ENCODE measurements at places on chromosomes 12 and 14.

- DNase-seq: peak; percentile 83
Measured at GRCh38 chr14:60656686-60657455, 7.6 kb upstream of the SIX1 start.

DNA sequence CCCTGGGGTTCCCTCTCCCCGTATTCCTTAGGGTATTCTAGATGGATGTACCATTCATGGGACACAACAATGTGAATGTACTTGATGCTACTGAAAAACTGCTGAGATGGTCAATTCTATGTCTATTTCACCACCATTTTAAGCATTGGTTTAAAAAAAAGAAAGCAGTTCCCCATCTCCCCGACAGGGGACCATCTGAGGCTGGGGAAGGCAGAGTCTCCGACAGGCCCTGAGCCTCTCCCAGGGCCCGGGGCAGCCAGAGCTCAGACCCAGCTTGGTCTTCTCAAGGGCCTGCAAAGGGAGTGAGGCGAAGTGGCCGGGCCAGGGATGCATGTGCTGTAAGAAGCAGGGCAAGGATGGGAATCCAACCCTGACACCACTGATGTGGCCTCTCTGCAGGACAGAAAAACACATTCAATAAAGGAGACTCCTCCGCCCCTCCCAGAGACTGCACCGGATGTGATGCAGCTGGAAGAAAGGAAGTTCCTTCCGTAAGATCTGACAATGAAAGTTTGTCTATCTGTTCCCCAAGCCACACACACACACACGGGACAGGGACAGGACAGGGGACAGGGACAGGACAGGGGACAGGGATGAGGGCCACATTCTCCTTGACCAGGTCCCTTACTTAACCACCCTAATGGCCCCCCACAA, 234.1 kb downstream of the BCL11B start:
- DNase-seq: no peak

DNA sequence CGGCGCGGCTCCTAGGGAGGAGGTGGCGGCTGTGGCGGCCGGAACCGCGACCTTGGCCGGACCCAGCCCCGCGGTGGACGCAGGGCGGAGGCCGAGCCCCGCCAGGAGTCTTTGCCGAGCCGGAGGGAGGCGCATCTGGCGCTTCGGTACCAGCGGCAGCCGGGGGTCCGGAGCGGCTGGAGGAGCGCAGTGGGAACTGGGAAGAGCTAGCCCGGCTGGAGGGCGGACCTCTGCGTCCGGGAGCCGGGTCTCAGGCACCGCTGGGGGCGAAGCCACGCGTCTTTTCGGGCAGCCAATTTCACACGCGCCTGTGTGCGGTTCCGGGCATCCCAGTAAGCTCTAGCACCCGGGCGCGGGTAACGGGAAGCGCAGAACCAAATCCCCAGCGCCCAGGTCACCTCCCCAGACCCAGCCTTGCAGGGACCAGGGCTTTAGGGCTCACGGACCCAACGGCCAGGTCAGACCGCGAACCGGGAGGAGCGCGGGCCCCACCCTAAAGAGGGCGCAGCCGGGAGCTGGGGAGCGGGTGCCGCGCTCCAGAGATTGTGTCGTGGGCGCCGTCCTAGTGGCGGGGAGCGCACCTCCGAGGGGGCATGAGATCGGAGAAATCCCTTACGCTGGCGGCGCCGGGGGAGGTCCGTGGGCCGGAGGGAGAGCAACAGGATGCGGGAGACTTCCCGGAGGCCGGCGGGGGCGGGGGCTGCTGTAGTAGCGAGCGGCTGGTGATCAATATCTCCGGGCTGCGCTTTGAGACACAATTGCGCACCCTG, 89.4 kb downstream of the GALNT8 start:
- peak; percentile 13 for DNase-seq

DNA sequence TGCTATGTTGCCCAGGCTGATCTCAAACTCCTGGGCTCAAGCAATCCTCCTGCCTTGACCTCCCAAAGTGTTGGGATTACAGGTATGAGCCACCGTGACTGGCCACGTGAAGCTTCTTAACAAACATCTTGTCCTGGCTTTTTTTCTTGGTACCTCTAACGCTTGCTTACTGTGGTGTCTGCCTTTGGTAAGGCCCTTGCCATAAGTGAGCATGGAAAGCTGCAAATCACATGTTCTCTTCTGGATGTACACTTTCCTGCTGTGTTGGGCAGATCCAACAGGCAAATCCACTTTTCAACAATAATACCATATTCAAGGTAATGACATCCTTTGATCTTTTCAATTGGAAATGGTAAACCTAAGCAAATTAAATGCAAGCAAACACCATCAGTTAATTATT, 54.6 kb downstream of the ARF6 start:
- DNase-seq: no peak

- DNase-seq: peak; percentile 87
Measured at GRCh38 chr14:79044894-79045624, 874.9 kb downstream of the NRXN3 start.

GRCh38 chr14:102321456-102322422, 2.2 kb downstream of the ZNF839 start:
- no peak for DNase-seq

GRCh38 chr12:114895827-114896226, 211.9 kb upstream of the TBX3 start:
- no peak for DNase-seq

DNA sequence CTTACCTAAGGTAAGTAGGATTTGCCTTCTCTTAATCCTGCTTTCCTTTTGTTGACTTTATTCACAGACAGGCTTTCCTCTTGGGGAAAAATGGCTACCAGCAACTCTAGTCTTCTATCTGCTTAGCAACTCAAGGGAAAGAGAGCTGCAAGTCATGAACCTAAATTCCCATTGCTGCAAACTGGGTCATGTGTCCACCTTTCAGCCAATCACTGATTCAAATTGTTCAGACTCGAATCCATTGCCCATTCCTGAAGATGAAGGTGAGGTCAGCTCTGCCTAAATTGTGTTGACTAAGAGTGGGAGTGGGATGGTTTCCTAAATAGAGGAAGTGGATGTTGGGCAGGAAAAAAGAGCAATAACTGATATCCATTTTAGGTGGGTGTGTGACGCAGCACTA, 7.7 kb downstream of the FBXW8 start:
- no peak for DNase-seq

- DNase-seq: peak; percentile 80
Measured at GRCh38 chr12:52865090-52865944, 16.5 kb upstream of the KRT78 start.

- DNase-seq: no peak
Measured at GRCh38 chr14:61444215-61444768, 122.9 kb downstream of the PRKCH start.

DNA sequence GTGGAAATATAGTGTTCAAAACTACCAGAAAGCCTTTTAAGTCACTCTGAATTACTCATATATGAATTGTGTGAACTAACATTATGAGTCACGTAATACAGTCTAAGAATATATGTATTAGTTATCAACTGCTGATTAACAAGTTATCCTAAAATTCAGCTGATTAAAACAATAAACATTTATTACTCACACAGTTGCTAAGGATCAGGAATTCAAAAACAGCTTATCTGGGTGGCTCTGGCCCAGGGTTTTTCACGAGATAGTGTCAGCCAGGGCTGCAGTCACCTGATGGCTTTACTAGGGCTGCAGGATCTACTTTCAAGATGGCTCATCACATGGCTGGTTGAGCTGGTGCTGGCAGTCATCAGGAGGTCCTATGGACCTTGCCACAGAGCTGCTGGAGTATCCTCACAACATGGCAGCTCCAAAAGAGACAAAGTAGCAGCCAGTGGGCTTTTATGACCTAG, 36.5 kb downstream of the CORO1C start:
- peak; percentile 51 for DNase-seq

- DNase-seq: peak; percentile 49
Measured at GRCh38 chr12:119938049-119938667, 50.9 kb upstream of the BICDL1 start.

DNA sequence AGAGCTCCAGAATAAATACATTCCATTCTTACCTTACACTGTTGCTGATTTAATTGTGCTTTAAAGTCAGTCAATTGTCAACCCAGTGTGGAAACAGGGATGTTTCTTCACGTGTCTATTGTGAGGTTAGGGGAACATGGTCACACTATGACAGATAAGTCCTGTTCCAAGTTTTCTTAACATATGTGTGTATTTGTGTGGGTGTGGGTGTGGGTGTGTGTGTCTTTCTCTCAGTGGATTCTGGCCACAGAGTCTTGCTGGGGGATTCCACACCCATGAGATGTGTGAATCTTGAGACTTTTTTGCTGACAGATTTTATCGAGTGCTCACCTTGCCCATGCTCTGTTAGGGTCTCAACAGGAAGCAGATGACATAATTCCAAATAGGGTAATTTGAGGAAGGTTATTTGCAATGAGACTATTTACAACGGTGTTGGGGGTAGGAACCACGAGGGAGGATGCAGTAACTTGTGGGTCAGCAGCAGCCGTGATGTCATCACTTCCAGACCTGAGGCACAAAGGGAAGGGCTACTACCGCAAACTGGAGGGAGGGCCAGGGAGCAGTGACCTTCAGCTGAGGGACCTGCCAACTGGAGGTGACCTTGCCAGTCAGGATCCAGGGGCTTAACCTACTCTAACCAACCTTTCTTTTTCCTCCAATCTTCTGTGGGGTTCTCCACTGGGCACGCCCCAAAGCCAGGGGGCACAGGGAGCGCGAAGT, 1.9 kb upstream of the VRK1 start:
- DNase-seq: no peak

- no peak for DNase-seq
Measured at GRCh38 chr14:76575108-76575507, 186.2 kb upstream of the VASH1 start.

- DNase-seq: no peak
Measured at GRCh38 chr14:104805941-104806624, 5.2 kb downstream of the ZBTB42 start.

GRCh38 chr12:88958946-88959345, 378.7 kb upstream of the KITLG start:
- DNase-seq: no peak

DNA sequence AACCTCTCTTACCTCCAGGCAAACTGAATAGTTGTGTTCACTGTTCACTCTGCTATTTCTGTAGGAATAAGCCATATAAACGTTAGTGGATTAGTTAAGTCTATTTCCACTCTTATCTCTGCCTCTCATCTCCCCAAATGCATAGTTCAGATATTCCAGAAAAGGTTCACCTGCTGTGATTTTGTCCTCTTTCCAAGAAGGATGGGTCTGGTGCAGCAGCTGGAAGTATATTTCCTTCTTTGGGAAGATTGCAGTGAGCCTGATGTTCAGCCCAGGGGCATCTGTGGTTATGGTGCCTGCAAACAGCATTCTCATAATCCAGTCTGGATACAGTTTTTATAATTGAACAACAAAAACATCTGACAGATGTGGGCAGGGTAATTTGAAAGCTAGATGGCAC, 97.7 kb downstream of the TPH2 start:
- DNase-seq: no peak

DNA sequence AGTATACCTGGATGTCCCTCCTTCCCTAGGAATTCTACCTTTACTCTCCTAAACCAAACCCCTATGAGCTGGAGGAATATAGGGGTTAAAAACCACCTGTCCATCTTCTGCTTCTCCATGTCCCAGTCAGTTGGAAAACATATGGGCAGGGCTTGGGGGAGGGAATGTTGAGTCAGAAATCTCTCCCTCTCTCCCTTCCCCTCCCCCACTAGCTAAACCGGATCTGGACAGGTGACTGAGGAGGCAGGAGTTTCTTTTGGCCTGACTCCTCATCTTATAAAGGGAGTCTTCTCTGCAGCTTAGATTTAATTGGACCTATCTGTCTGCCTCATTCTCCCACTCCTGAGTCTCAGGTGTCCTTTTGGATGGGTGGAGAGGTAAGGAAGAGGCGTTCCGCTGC, 6.1 kb downstream of the ERBB3 start:
- no peak for DNase-seq

DNA sequence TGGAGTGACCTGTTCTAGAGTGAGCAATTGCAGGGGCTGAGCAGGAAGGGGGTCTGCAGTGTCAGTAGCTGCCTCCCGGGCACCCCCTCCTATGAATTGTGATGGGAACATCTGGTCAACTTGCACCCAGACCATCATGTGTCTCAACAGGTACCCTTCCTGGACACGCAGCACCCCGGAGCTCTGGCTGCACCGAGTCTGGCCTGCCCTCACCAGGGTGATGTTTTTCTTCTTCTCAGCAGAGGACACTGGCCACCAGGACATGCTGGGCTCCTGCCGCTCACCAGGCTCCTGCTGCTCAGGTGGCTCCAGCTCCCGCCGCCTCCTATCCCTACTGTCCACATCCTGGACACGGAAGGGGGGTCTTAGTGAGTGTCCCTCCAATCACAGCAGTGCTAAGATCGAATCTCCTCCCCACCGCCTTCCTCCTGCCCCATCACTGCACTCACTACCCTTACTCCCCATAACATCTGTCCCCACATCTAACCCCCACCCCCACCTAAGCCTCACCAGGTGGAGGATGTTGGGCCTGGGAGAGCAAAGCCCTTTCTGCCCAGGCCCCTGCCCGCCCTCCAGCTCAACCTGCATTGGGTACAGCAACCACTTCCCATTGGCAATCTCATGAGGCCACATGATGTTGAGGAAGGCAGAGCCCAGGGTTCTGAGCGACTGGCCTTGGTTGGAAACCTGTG, 14.9 kb downstream of the ITGA7 start:
- no peak for DNase-seq

GRCh38 chr12:20800160-20800559, 10.3 kb upstream of the SLCO1B3 start:
- no peak for DNase-seq

GRCh38 chr12:47360771-47361388, 281.1 kb upstream of the AMIGO2 start:
- DNase-seq: no peak

GRCh38 chr12:55681142-55682077, 26.3 kb downstream of the ITGA7 start:
- peak; percentile 76 for DNase-seq

- DNase-seq: no peak
Measured at GRCh38 chr14:62532181-62532580, 513.1 kb downstream of the KCNH5 start.

- peak; percentile 20 for DNase-seq
Measured at GRCh38 chr14:36856095-36856878, 194.6 kb downstream of the PAX9 start.

- DNase-seq: peak; percentile 56
Measured at GRCh38 chr12:89977405-89978085, 268.9 kb upstream of the ATP2B1 start.

DNA sequence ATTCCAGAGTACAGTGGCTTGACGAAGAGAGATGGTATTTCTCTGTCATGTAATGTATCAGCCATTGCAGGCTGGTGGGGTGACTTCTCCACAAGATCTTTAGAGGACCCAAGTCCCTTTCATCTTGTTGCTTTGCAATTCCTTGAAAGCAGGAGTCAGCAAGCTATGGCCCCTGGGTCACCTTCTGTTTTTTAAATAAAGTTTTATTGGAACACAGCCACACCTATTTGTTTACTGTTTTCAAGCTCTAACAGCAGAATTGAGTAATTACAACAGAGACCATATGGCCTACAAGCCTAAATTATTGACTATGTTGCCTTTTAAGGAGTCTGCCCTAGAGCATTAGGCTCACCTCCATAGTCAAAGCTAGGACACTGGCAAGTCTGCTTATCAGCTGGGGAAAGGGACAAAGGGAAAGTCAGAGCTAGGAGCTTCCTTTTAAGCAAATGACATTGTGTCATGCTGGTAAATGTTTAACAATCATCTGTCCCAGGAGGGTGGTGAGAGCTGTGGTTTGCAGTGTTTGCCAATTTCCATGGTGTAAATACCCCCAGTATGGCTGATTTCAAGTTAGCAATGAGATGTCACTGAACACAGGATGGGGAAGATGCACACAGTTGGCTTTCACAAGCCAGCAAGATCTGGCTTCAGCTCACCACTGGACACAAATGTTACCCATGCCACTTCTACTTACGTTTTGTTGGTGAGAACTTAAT, 87.7 kb upstream of the PWP1 start:
- no peak for DNase-seq
